Right atrium auricular region (tissue), 2 donors: ENCODE measurements at places on chromosomes 1 and 21. TPM values are rescaled to one million over a fixed set of nuclear protein-coding genes. Genes with fewer than 3 reads are reported as not detected.

- no peak for DNase-seq
Measured at GRCh38 chr1:219555031-219555692, 57.7 kb downstream of the ZC3H11B start.

The REN gene
- not detected for total RNA-seq

The MRPS14 gene
- 14.8 TPM for total RNA-seq

The CFAP107 gene
- not detected for total RNA-seq
